ENCODE measurements at places on chromosomes 3 and 15.
A peak's percentile ranks its signal among the peaks of the same experiment; 100 is the strongest.

DNA sequence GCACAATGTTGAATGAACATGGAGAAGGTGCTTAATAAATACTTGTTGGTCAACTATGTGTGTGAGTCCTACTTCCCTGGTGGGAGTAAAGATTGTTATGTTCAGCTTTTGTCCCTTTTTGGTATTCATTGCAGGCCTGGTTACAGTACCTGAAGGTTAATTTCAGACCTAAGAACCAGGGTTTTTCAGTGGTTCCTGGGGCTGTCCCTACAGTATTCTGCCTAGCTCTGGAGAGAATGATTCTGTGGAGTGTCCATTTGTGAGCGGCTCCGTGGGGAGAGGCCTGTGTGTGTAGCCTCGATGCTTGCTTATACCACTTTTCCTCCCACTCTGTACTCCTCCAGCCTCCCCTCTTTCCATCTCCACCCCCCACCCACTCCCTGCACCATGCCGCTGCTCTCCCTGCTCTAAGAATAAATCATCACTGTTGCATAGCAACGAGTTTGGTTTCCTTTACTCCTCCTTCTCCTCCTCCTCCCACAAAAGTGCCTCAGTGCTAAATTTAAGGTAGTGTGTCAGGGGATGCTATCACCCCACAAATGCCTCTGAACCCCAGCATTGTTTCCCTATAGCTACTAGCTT, 150.6 kb upstream of the ROPN1 start:
- DNase-seq: no peak

GRCh38 chr15:65066001-65066634, 1.7 kb downstream of the RASL12 start:
- DNase-seq: no peak

GRCh38 chr3:64388886-64389285, 163.6 kb upstream of the PRICKLE2 start:
- DNase-seq: no peak

DNA sequence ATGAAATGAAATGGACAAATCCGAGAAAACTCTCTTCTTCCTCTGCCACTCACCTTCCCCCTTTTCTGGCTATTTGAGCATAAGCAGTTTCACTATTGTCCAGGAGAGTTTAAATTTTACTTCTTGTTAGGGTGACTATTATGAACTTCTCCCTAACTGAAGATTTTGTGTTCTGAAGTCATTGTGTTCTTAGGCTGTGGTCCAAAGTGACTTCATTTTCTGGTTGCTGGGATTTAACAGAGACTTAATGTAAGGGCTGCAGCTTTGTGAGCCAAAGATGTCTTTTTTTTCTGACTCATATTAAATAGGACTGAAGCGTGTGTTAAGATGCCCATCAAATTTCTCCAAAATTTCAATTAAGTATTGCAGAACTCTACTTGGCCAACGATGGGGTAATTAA, 46.5 kb upstream of the FSTL1 start:
- DNase-seq: no peak

- DNase-seq: peak; percentile 6
Measured at GRCh38 chr3:58006661-58007060, 1.6 kb upstream of the FLNB start.

DNA sequence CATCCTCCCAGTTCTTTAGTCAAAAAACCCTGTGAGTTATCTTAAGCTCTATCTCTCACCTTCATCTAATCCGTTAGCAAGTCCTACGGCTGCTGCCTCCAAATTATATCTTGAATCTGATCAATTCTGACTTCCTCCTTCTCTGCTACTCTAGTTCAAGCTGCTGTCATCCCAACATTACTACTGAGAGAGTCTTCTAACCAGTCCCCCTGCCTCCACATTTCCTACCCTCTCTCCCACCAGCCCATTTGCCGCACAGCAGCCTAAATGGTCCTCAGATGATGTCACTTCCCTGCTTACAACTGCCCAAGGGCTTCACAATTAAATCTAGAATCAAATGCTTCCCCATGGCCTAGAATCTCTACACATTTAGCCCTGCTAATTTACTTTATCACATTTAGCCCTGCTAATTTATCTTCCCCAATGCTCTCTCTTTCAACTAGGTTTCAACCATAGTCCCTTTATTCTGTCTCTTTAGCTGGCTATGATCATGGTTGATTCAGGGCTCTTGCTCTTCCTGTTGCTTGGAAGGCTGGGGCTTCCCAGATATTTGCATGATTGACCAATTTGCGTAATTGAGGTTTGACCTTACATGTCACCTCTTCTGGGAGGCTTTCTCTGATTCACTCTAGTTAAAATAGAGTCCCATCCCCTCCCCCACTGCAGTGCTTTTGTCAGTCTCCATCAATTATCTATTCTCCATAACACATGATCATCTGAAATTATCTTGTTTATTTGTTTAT, 11.0 kb upstream of the ARL14 start:
- DNase-seq: no peak

- DNase-seq: no peak
Measured at GRCh38 chr15:87704276-87704675, 552.3 kb downstream of the NTRK3 start.

- DNase-seq: no peak
Measured at GRCh38 chr3:13684854-13685253, 135.9 kb downstream of the FBLN2 start.

- no peak for DNase-seq
Measured at GRCh38 chr3:38842266-38842965, 26.4 kb upstream of the SCN10A start.

DNA sequence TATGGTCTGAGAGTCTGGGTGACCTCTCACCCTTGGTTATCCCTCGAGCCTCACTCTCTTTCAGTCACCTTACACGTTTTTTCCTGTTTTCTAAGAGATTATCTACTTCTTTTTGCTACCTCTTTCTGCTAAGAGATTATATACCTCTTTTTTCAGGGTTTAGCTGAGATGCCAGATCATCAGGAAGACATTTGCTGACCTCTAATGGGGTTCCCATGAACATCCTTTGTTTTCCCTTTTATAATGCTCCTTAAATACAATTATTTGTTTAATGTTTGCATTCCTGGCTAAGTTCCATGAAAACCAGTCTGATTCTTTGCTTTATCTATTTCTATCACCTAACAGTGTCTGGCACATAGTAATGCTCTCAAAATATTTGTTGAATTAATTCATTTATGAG, 39.6 kb downstream of the LEKR1 start:
- no peak for DNase-seq

- no peak for DNase-seq
Measured at GRCh38 chr3:15439476-15439875, 12.1 kb downstream of the EAF1 start.

GRCh38 chr15:59649603-59650002, 7.7 kb downstream of the GTF2A2 start:
- no peak for DNase-seq

DNA sequence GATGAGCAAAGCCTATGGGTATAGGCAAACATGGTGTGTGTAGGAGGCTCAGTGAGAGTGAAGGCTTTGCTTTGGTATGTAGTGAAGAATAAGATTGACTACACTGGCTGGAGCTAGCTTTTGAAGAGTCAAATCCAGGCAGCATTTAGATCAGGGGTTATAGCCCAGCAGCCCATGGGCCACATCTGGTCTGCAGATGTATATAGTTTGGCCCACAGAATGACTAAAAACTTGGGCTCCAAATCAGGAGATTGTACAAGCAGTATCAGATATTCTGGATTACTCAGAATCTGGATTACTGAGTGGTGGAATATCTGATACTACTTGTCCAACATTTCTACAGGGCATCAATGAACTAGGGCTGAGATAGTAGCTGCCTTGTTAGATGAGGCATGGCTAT, 92.9 kb upstream of the FGF7 start:
- no peak for DNase-seq

DNA sequence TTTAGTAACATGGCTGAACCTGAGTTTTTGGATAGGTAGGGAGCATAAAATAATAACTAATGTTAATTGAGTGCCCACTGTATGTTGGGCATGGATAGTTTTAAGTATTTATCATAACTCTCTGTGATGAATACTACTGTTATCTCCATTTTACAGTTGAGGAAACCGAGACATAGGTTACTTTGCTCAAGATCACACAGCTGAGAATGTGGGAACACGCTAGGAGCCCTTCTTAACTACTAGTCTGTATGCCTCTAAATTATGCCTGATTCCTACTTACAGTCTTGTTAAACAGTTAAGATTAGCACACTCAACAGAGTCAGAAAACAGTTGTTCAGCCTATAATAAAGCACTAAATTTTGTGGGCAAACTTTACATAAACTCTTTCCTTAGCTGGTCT, 2.0 kb upstream of the SIAH2 start:
- DNase-seq: no peak

GRCh38 chr3:59878038-59878427, 828.2 kb upstream of the CFAP20DC start:
- no peak for DNase-seq

DNA sequence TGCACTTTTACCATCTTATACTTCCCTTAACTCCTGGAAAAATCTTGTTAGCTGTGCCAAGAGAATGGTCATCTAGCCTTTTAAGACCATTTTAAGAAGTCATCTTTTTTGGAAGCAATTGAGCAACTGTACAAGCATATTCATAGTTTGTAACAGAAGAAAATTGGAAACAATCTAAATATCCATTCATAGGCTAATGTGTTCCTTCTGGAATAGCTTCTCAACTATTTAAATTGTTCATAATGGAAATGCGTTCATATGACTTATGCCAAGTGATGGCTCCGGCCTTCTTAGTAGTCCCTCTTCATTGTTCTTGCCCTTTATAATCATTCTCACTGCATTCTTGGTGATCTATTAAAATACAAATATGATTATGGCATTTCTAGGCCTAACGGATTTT, 17.4 kb upstream of the OSBPL11 start:
- no peak for DNase-seq

DNA sequence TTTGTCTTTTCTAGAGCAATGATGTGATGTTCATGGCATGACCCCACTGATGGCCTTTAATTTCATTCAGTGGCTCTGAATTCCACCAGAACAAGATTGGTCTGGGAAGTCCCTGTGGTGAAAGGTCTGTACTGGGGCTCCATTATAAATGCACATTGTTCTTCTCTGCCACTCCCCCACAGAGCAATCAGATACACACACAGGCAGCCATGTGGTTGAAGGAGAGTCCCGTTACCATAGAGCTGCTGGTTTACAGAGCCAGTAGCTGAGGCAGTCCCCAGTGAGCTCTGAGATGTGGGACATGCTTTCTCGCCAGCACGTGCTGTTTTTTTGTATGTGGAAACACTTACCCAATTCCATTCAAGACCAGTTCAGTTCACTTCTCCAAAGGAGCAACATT, 172.7 kb upstream of the TRIM42 start:
- DNase-seq: peak; percentile 43

DNA sequence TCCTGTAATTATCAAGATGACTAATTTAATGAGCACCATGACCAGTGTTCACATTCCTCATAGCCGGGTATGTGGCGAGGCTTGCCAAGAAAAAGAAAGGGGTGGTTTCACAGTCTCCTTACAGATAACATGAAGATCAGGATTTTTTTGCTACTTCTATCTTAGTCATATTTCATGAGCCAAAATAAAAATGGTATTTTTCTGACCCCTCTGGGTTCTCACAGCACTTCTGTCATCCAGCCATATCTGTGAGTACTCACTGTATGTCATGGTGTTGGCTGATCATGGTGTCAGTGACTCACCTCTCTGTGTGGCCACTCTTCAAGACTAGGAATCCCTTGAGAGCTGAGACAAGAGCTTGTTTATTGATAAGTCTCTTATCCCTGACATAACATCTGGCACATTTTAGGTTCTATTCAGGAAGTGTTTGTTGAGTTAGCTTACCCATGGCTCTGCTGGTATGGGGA, 130.5 kb upstream of the LMCD1 start:
- DNase-seq: no peak

- DNase-seq: no peak
Measured at GRCh38 chr3:362681-363338, 166.2 kb downstream of the CHL1 start.

DNA sequence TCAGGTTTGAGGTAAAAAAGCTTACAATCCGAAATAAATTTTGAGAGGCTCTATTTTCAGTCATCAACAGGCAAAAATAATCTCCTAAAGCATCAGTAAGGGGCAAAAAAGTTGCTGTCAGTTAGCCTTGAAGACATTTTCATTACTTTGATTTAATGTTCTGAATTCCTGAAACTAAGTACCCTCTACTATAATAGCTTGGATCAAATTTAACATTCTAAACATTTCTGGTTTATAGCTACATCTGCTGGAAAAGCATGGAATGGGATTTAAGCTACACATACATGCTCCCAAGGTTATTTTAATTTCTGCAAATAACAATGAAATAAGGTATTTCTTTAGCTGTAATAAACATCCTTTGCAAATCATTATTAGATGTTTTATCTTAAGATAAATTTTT, 245.4 kb downstream of the ULK4 start:
- DNase-seq: peak; percentile 4

DNA sequence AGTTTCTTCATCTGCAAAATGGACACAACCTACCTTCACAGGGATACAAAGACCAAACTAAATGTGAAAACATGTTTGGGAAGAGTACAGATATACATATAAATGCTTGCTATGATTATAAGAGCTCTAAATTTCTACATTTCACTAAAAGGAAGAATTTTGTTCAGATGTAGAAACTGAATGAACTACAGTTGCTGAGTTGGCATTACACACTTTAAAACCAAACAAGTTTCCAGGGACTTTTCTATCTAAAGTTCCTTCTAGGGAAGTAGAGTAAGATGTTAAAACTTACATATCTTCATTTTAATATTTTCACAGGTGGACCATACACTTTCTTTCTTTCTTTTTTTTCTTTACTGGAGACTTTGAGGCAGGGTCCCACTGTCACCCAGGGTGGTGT, 4.6 kb downstream of the AAGAB start:
- DNase-seq: no peak

- no peak for DNase-seq
Measured at GRCh38 chr3:25257026-25257425, 171.0 kb upstream of the RARB start.

GRCh38 chr15:96363707-96364106, 33.2 kb downstream of the NR2F2 start:
- no peak for DNase-seq

- DNase-seq: no peak
Measured at GRCh38 chr3:16056217-16056616, 118.3 kb upstream of the GALNT15 start.

GRCh38 chr15:73841756-73842725, 31.3 kb upstream of the TBC1D21 start:
- no peak for DNase-seq

DNA sequence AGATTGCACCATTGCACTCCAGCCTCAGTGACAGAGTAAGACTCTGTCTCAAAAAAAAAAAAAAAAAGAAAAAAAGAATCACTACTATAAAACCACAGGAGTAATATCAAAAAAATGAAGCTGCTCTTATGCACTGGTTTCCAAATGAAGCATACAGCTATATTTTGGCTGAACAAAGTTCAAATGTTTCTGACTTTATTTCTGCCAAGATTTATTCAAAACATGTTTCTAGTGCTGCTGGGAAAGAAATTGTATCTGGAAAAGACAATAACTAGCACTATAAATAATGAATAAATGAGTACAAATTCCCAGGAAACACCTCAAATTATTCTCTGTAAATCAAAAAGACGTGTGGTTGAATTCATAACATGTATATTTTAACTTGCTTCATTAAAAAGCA, 102.5 kb upstream of the MME start:
- no peak for DNase-seq
